Activated T-cell treated with anti-CD3 and anti-CD28 coated beads for 1 hour (primary cell): ENCODE measurements at places on chromosomes 3 and 15.

- no peak for DNase-seq
These were observed 270.0 kb downstream of the UACA start for GRCh38 chr15:70493376-70493775.

GRCh38 chr15:91912336-91912735 is 58.8 kb downstream of the SLCO3A1 start:
- no peak for DNase-seq

DNA sequence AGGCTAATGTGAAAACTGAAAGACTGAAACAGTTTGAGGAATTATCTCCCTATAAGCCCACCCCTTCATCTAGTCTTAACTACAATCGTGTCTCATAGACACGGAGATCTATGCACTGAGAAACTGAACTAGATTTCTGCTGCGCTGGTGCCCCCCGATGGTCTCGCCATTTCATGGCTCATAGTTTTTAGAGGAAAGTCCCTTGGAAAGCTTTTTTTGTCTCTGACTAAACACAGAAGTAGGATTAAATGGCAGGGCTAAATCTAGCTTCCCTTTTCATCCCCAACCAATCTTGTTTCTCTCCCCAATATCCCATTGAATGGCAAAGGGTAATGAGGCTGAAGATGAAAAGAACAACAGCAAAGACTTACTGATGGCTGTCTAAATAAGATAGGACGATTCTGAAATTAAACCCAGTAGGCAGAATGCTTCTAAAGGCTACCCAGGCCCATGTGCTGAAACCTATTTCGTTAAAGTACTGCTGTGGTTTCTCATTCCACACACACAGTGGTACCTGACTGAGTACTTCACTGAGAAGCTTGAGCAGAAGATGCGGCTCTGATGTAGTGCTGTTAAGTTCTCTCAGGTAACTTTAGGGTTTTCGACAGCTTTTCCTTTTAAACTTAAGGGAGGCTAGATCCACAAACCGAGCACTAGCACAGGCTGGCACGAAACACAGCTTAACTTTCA is 142.7 kb downstream of the GADL1 start:
- DNase-seq, result peak; percentile 48

DNA sequence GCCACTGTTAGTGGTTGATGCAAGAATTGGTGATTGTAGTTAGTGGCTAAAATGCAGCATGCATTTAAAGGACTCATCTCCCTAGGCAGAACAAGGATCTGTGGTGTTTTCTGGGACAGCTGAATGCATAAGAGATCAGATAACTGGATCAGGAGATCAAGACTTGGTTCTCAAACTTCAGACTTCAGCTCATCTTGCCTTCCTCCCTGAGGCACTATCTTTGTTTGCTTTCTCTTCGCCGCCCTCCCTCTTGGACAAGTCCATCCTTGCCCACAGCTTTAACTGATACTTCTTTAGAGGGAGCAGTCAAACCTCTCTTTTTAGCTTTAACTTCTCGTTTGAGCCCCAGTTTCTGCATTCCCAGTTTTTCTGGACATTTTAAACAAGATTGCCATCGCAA is 195.4 kb upstream of the TPRG1 start:
- no peak for DNase-seq

DNA sequence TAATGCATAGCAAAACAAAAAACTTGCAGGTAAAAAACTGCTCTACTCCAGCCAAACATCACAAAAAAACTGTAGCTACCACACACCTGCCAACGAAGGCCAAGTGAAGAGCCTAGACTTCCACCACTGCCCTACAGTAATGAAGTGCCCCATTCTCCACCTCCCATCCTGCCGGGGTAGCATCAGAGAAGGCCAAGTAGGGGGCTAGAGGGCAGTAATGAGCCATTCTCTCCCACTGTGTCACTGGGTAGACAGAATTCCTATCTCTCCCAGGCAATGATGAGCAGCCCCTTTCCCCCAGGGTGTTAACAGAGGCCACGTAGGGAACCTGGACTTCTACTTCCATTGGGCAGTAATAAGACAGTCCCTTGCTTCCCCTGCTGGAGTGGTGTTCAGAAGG is 9.5 kb downstream of the SEC22C start:
- DNase-seq, result no peak

DNA sequence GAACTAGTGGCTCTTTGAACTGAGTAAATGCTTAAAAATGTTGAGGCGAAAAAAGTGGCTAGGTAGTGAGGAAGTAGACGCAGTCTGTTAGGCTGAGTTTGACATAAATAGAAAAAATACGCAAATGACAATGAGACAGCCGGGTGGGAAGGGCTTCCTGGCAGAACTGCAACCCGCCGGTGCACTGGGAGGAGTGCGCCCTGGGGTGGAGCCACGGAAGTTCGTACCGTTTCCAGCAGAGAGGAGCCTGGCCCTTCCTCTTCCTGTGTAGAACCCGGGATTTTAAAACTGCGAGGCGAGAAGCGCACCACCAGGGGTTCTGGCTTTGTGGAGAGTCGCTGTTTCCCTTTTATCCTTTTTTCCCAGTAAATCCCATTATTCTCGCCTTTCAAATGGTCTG is 602.6 kb downstream of the PYDC2 start:
- no peak for DNase-seq

GRCh38 chr15:74396146-74396438 is 28.6 kb upstream of the CYP11A1 start:
- no peak for DNase-seq

DNA sequence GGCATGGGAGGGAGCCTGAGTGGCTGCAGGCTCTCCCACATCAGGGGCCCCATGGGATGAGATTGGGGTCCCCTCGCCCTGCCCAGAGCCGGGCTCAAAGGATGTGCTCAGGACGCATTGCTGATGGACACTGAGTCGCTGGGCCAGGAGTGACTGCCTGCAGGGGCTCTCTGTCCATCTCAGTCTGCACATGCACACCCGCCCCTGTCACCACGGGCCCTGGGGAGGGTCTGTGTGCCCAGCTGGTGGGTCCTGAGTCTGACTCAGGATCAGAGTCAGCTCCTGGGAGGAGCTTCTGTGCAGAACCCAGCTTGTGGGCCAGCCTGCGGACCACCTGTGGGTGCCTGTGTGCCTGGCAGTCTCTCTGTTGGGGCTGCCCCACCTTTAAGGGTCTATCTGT is 18.1 kb downstream of the STAB1 start:
- DNase-seq, result no peak

GRCh38 chr3:46027021-46027705 is at the start of gene XCR1:
Gene XCR1, minus strand, starts transcription at chr3:46027483. Its CDS starts 5,536 bp downstream, at chr3:46021947.
- DNase-seq, result no peak

DNA sequence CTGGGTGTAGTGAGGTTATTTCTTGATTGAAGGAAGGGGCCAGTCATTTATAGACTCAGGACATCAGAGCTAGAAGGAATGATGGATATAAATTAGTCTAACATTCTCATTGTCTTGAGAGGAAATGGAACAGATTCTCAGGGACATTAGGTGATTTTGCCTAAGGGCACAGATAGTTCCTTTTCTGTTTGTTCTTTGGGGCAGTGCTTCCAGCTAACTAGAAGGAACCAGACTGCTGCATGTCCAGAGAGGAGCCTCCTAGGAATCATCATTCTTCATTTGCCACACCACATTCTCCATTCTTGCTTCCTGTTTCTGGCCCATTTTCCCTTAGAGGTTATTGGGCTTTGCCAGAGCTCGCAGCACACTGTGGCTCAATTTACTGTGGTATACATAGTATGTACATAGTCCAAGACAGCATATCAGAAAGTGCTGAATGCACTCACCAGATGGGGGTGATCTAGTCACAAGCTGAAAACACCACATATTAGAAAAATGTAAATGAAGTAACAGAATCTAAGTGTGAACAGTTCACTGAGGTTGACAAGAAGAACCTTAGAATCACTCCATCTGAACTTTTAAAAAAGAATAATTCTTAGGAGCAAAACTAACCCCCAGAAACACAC is 62.7 kb upstream of the MYZAP start:
- no peak for DNase-seq

DNA sequence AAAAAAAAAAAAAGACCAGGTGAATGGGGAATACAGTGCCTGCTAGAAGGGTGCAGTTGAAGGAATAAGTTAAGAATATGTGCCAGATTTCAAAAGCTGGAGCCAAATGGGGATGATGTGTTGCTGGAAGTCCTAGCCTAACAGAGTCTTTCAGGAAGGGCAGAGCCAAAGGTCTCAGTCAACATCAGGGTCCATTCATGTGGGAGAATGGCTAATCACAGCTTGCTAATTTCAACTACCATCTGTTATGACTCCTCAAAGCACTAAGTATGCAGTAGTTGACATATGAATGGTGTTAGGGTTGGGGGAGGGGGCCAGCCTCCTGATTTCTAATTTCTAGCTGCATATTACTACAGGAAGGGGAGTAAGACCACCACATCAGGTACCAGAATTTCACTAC is 4.4 kb downstream of the ZBTB38 start:
- no peak for DNase-seq

GRCh38 chr3:27607370-27607769 is 114.8 kb downstream of the EOMES start:
- DNase-seq, result no peak

- no peak for DNase-seq
These were observed 70.7 kb downstream of the SEMA5B start for GRCh38 chr3:122956693-122957455.

DNA sequence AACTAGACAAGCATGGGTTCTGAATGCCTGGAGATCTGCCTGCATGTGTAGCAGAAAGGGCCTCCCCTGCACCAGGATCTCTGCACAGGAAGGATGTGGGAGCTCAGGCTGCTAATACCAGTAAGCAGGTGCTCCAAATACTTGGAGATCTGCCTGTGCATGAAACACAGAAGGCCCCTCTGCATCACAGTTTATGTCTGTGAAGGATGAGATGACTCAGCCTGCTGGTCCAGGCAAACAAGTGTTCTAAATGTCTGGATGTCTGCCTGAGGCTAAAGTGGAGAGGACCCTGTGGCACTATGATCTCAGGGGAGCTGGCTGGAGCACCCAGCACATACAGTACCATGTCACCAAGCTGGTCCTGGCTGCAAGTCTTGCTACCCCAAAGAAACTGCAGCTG is 678.8 kb downstream of the MCTP2 start:
- no peak for DNase-seq

DNA sequence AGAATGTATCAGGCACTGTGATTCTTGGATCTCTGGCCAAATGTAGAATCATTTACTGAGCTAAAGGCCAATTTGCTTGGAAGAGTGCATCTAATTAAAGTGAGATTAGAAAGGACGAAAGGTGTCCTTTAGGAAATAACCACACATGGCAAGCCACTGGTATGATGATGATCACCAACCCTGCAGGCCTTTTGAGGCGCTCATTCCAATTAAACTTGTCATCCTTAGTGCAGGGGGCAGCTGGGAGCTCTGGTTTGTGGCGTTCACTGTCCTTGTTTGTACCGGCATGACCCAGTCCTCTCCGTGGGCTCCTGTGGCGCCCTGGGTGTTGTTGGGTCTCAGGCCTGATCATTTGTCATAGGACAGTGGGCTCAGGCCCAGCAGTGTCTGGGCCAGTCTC is 11.0 kb downstream of the LIMD1 start:
- no peak for DNase-seq

GRCh38 chr3:53354945-53355498 is 7.7 kb upstream of the DCP1A start:
- DNase-seq, result no peak

DNA sequence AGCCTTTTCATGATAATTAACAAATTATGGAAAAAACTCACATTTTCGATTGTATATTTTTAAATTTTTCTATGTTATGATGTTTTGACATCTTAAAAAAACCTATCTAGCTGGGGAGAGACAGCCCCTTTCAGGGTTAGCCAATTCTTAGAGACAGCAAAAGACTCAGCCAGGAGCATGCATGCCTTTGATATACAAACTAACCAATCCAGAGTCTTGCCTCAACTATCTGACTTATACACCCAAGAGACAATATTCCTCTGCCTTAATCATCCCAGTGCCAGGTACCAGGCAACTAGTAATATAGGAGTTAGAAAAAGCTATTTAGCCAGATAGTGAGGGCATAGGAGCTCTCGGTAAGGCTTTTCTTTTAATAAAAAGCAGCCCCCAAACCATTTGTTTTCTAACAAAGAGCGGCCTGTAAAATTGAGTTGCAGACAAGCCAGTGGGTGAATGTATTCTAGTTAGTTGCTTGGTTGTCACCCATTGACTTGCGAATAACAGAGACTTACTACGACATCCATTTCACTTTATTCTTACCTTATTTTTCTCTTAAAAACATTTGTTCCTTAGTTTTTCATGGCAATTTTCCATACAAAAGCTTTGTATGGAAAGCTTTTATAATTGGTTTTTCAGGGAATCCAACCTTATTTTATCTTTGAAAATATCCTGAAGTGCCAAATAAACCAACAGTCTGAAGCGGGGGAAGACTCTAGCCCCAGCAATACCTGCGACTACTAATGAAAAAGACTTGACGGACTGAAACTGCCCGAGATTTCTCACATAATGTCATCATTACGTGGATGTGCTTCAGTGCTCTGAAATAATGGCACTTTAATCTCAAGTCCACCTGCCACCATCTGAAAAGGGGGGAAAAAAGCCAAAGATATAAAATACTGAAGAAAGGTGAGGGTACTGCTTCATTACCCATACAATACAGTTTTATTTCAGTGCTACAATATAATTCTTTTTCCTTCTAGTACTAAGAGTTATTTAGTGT is 64.6 kb upstream of the ATP2C1 start:
- DNase-seq, result no peak

DNA sequence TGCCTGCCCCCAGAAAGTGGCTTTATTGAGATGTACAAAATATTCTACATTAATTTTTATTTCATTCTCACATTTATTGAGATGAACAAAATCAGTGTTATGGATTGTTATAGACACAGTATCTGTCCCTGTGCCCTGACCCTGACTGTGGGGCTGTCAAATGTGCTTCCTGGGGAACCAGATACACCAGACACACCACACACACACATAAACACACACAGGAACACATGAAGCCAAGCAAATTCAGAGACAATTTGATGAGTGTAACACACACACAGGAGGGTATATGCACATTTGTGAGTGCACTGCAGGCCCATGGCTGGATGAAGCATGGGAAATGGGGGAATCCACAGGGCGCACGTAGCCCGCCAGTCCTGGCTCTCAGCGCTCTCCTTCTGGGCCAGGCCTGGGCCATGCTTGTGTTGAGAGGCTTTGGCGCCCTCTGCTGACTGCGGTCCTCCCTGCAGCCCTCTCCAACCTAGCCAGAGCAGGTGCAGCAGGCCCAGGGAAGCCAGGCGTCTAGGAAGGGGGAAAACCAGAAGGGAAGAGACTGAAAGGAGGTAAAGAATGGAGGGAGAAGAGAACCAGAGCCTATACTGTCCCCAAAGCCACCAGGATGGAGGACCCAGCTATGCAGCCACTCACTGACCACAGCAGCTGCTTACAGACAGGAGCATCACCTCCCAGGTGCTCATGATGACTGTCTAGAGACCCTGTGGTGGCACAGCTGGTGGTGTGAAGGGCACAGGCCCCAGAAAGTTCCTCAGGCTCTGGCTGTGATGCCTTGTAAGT is 18.0 kb upstream of the LOXL1 start:
- DNase-seq, result peak; percentile 60

DNA sequence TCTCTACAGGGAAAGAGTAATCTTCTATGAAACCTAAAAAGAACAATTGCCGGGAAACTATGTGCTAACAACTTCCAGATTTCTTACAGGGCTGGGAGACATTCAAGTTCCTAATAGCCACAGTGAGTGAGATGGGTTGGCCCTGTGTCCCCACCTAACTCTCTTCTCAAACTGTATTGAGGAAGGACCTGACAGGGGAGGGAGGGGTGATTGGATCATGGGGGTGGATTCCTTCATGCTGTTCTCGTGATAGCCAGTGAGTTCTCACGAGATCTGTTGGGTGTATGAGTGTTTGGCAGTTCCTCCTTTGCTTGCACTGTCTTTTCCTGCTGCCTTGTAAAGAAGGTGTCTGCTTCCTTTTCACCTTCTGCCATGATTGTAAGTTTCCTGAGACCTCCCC is 958.7 kb downstream of the AGBL1 start:
- no peak for DNase-seq

- no peak for DNase-seq
These were observed 36.4 kb downstream of the EPHB3 start for GRCh38 chr3:184597829-184598573.
